ENCODE measurements at places on chromosomes 2 and 18. TPM values are rescaled to one million over a fixed set of nuclear protein-coding genes. Genes with fewer than 3 reads are reported as not detected.

AQP4 gene
- not detected for total RNA-seq

C2orf81 gene
- total RNA-seq = 9.8 TPM

MAP3K19 gene
- total RNA-seq = not detected

ZNF516 gene
- total RNA-seq = 32.7 TPM

CXCR1 gene
- not detected for total RNA-seq

ADD2 gene
- total RNA-seq = 3.8 TPM

SCN7A gene
- total RNA-seq = not detected

SLC9A2 gene
- total RNA-seq = 13.4 TPM

- no peaks in the 10 kb centered on the region for H3K36me3 ChIP-seq
- no peak overlapping the region for H3K4me3 ChIP-seq
- peaks cover 23% of the 10 kb centered on the region for H3K4me1 ChIP-seq
Measured at GRCh38 chr2:46481198-46482193, 2.1 kb downstream of the TMEM247 start.

GRCh38 chr2:227118353-227118752, 45.7 kb downstream of the COL4A4 start:
- H3K36me3 ChIP-seq = no peaks in the 10 kb centered on the region
- no peak for DNase-seq
- H3K4me3 ChIP-seq = no peak overlapping the region
- H3K27ac ChIP-seq = no peak overlapping the region
- no peaks in the 10 kb centered on the region for H3K27me3 ChIP-seq

GRCh38 chr2:18637196-18637595, 47.8 kb upstream of the NT5C1B start:
- no peak for DNase-seq
- H3K36me3 ChIP-seq = no peaks in the 10 kb centered on the region
- no peak overlapping the region for H3K27ac ChIP-seq
- no peaks in the 10 kb centered on the region for H3K27me3 ChIP-seq
- no peak overlapping the region for H3K4me3 ChIP-seq

DNA sequence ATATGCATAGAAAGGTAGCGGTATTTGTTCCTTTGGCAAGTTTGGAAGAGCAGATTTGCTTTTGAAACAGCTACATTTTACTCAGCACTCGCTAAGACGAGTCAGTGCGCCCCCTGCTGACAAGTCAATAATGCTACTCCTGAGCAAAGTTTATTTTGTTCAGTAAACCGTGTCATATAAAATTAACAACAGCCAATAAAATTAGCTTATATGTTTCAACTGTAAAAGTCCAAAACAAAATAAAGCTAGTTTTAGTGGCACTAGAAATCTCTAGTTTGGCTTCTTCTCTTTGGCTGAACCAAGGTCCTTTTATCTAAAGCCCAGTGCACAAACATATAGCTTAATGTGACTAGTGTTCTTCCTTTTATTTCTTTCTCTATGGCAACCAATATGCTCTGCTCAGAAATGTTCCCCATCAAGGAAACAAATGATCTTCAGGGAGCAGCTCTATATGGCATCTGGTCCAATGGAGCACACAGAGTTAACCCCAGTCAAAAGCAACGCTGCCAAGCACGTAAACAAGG, 4.2 kb upstream of the POU3F3 start:
- no peak overlapping the region for H3K4me3 ChIP-seq
- H3K4me1 ChIP-seq = no peaks in the 10 kb centered on the region
- H3K27ac ChIP-seq = no peak overlapping the region
- DNase-seq = peak; percentile 19
- peaks cover 40% of the 10 kb centered on the region for H3K27me3 ChIP-seq

DNA sequence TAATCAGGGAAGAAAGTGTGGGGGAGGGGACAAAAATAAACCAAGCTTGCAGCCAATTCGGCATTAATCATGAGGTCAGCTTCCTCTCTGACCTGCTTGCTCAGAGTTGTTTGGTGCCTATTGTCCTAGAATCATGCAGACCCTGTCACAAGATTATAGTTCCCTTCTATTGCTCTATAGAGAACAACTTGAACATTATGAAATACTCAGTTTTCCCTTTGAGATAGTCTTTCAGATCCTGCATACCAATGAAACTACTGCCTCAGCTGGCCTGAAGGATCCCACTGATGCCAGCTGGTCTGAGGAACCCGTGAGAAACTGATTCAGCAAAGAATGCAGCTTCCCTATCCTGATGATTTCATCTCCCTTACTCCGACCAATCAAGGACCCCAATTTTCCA, 955 bp upstream of the BBS5 start:
- no peaks in the 10 kb centered on the region for H3K36me3 ChIP-seq
- no peak for DNase-seq
- no peak overlapping the region for H3K4me3 ChIP-seq
- H3K27ac ChIP-seq = no peak overlapping the region

DNA sequence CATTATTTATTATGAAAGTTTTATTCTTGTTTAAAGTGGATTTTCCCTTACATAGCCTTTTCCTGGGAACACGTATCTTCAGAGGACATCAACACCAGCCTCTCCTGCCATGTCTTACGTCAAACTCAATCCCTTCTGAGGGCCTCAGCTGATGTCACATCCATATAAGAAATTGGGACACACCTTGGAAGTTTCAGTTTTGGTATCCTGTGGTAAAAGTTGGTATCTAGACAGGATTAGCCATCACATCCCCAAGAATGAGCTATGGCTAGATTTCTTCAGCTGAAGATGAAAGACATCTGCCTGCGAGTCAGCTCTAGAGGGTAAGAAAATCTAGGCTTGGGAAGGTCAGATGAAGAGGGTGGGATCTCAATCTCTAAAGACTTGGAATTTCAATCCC, 75.8 kb upstream of the ZNF516 start:
- H3K4me1 ChIP-seq = peaks cover 43% of the 10 kb centered on the region
- DNase-seq = no peak
- no peak overlapping the region for H3K4me3 ChIP-seq
- H3K36me3 ChIP-seq = no peaks in the 10 kb centered on the region
- no peak overlapping the region for H3K27ac ChIP-seq

DNA sequence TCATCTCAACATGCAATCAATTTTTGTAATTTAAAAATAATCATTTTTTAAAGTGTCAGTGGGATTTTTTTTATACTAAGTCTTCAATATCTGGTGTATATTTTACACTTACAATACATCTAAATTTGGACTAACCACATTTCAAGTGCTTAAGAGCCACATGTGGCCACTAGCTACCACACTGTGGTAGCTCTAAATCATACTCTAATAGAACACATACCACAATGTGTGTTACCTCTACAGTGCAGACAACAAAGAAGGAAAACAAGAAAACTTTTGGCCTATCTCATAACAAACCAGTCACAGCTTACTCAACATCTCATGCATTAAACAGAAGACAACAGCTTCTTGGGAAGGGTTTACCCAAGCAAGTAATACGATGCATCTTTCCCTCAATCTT, 24.5 kb downstream of the PIAS2 start:
- no peak for DNase-seq
- H3K36me3 ChIP-seq = peaks cover 13% of the 10 kb centered on the region
- H3K27ac ChIP-seq = no peak overlapping the region
- H3K27me3 ChIP-seq = no peaks in the 10 kb centered on the region

- H3K27ac ChIP-seq = no peak overlapping the region
- H3K27me3 ChIP-seq = no peaks in the 10 kb centered on the region
- H3K4me3 ChIP-seq = no peak overlapping the region
- no peaks in the 10 kb centered on the region for H3K36me3 ChIP-seq
- peaks cover 57% of the 10 kb centered on the region for H3K4me1 ChIP-seq
Measured at GRCh38 chr2:37779611-37780386, 108.4 kb upstream of the CDC42EP3 start.

DNA sequence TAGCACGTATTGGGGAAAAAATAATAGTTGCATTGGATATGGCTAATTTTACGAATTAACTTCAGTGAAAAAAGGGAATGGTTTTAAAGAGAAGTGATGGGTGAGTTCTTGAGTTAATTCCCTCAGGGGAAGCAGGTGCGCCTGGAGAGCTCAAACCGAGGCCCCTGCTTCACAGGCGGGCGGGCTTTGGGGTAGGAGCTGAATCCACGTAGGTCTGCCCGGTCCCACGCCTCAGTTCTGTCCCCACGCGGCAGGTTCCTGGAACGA, 44.1 kb downstream of the GORASP2 start:
- no peaks in the 10 kb centered on the region for H3K27me3 ChIP-seq
- peak overlapping the region; percentile 70 for H3K4me3 ChIP-seq
- H3K4me1 ChIP-seq = peaks cover 5% of the 10 kb centered on the region
- no peak overlapping the region for H3K27ac ChIP-seq

GRCh38 chr2:209511637-209512036, 87.8 kb downstream of the MAP2 start:
- DNase-seq = no peak
- no peak overlapping the region for H3K4me3 ChIP-seq
- no peak overlapping the region for H3K27ac ChIP-seq

- H3K4me1 ChIP-seq = no peaks in the 10 kb centered on the region
- H3K4me3 ChIP-seq = no peak overlapping the region
- DNase-seq = no peak
- no peaks in the 10 kb centered on the region for H3K27me3 ChIP-seq
- H3K27ac ChIP-seq = no peak overlapping the region
Measured at GRCh38 chr2:142290931-142291330, 160.1 kb upstream of the LRP1B start.

GRCh38 chr2:6788614-6789013, 77.1 kb downstream of the CMPK2 start:
- H3K4me3 ChIP-seq = no peak overlapping the region
- no peak for DNase-seq
- H3K4me1 ChIP-seq = no peaks in the 10 kb centered on the region
- H3K36me3 ChIP-seq = no peaks in the 10 kb centered on the region

DNA sequence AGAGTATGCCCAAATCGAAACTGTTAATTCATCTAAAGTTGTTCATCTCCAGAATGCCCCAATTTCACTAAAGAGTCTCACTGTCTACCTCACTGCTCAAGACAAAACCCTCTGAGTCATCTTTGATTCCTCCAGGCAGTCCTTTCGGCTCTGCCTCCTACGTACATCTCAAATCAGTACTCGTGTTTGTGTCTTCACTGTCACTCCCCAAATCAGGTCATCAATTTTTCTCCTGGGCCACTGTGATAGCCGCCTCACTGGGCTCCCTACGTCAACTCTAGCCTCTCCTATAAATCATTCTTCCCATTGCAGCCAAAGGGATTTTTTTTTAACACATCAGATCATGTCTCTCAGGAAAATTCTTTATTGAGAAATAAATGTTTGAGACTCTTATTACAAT, 42.1 kb upstream of the TTC39C start:
- H3K4me1 ChIP-seq = no peaks in the 10 kb centered on the region
- H3K36me3 ChIP-seq = no peaks in the 10 kb centered on the region
- no peak overlapping the region for H3K4me3 ChIP-seq
- DNase-seq = no peak
- no peak overlapping the region for H3K27ac ChIP-seq
- H3K27me3 ChIP-seq = no peaks in the 10 kb centered on the region

- no peak for DNase-seq
- H3K36me3 ChIP-seq = no peaks in the 10 kb centered on the region
Measured at GRCh38 chr2:155714983-155715382, 617.5 kb downstream of the NR4A2 start.

GRCh38 chr18:79195716-79196683, 126.8 kb downstream of the ATP9B start:
- H3K4me3 ChIP-seq = no peak overlapping the region
- no peaks in the 10 kb centered on the region for H3K4me1 ChIP-seq
- H3K27me3 ChIP-seq = no peaks in the 10 kb centered on the region
- DNase-seq = no peak
- no peaks in the 10 kb centered on the region for H3K36me3 ChIP-seq

GRCh38 chr2:52365946-52366345, 1334.0 kb upstream of the NRXN1 start:
- H3K4me3 ChIP-seq = no peak overlapping the region
- DNase-seq = no peak
- no peaks in the 10 kb centered on the region for H3K27me3 ChIP-seq
- H3K4me1 ChIP-seq = no peaks in the 10 kb centered on the region

DNA sequence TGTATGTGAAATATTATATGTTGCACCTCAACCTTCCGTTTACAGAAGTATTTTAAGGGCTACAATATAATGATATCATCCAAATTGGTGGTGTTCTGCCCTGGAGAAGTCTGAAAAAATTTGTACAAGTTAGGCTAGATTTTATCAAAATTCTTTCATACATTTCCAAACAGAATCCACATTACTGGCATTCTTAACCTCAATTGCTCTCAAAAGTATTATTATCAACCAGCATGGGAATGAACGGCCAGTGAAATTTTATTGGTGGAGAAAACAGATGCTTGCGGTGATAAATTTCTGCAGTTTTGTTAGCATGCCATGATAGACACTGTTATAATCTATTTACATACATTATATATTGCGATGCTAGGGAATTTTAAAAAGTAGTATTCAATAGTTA, 88.3 kb upstream of the TFPI start:
- no peak overlapping the region for H3K27ac ChIP-seq

DNA sequence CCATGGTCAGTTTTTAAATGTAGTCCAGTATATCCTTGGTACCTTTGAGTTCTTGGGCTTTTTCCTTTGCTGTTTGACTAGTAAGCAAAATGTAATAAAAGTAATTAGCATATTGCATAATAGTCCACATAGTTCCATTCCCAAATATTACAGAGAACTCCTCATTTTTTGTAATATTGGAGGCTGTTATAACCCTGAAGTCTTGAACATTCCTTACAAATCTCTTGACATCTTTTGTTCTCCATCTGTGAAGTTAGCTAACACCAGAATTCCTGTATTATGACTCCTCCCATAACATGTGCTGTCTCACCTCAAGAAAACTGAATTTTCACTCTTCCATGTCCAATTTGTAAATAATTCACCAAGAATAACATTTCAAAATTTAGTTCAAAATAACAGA, 17.1 kb downstream of the CREB1 start:
- no peaks in the 10 kb centered on the region for H3K36me3 ChIP-seq
- DNase-seq = no peak
- H3K4me3 ChIP-seq = no peak overlapping the region
- no peaks in the 10 kb centered on the region for H3K4me1 ChIP-seq
- H3K27ac ChIP-seq = no peak overlapping the region

GRCh38 chr2:21035282-21035973, 8.4 kb downstream of the APOB start:
- H3K27ac ChIP-seq = no peak overlapping the region
- DNase-seq = no peak
- no peaks in the 10 kb centered on the region for H3K4me1 ChIP-seq
- H3K27me3 ChIP-seq = peaks cover 20% of the 10 kb centered on the region
- H3K4me3 ChIP-seq = no peak overlapping the region
- H3K36me3 ChIP-seq = no peaks in the 10 kb centered on the region

- H3K27ac ChIP-seq = no peak overlapping the region
- no peaks in the 10 kb centered on the region for H3K36me3 ChIP-seq
- H3K4me3 ChIP-seq = no peak overlapping the region
- H3K27me3 ChIP-seq = peaks cover 31% of the 10 kb centered on the region
- no peaks in the 10 kb centered on the region for H3K4me1 ChIP-seq
Measured at GRCh38 chr2:236256366-236256985, 7.7 kb downstream of the ASB18 start.

- H3K27me3 ChIP-seq = peaks cover 9% of the 10 kb centered on the region
- H3K4me1 ChIP-seq = no peaks in the 10 kb centered on the region
- DNase-seq = no peak
- H3K27ac ChIP-seq = no peak overlapping the region
- H3K36me3 ChIP-seq = no peaks in the 10 kb centered on the region
Measured at GRCh38 chr2:65658266-65658665, 225.9 kb upstream of the SPRED2 start.

Data from PC-9 (cell line).